Hindlimb muscle (tissue), 1 donor: ENCODE measurements at places on chromosomes 7 and 10.

DNA sequence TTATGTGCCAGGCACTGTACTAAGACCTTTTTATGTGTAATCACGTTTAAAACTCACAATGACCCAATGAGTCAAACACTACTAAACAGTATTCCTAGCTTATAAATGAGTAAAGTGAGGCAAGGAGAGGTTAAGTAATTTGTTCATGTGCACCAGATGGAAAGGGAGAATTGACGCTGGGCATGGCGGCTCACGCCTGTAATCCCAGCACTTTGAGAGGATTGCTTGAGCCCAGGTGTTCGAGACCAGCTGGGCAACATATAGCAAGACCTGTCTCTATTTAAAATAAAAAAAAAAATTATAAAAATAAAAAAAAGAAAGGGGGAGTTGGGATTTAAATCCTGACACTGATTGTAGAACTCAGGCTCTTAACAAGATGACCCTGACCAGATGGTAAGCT, 46.7 kb upstream of the DLG5 start:
- no peak for DNase-seq

- no peak for DNase-seq
These were observed 219.1 kb downstream of the TCERG1L start for GRCh38 chr10:131092386-131092785.

DNA sequence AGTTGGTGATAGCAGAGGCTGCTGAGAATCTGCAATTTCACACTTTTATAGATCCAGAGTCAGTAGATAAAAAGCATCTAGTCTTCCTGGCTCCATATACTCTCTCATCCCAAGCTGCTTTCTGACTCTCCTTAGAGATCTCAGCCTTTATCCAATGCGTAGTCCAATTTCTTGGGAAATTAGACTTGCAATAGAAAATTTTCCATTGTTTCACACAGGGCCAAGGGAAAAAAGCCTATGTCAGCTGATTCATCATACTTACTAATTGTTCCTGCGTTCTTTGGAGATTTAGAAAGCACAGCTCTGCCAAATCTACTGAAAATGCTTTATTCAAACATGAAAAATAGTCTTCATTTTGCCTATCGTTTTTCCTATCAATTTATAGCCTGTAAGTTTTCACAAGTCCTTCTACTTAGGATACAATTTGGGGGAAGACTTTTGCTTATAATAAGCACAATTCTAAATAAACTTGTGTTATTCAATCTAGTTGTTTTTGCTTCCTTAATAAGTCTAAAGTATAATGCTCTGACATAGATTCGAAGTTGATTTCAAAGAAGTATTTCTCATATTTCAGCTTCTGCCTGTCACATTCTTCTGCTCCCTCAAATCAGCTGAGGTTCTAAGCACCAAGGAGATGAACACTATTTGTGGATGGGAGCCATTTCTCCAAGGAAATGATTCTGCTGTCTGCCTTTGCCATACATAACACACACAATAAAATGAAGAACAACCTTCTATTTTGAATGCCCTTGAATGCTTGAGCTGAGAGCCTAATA, 165.4 kb downstream of the ADAM12 start:
- DNase-seq: peak; percentile 61

GRCh38 chr7:131312838-131313237, 14.8 kb upstream of the MKLN1 start:
- no peak for DNase-seq

- DNase-seq: no peak
These were observed 80.4 kb downstream of the EGFR start for GRCh38 chr7:55099066-55099820.

DNA sequence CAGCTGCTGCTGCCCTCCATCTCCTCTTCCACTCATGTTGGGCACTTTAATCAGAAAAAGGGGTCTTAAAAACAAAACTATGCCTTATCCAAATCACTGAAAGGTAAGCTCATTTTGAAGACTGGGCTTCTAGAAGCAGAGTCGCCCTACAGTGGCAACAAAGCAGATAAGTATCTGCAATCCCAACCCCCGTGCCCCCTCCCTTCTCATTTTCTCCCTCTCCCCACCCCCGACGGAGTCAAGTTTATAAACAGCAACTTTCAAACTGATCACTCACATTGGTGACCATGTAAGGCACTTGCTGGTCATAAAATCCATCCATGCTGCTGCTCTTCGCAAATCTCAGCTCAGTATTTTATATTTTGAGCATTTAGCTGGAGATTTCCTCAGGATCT, 738 bp downstream of the ETV1 start:
- peak; percentile 58 for DNase-seq

DNA sequence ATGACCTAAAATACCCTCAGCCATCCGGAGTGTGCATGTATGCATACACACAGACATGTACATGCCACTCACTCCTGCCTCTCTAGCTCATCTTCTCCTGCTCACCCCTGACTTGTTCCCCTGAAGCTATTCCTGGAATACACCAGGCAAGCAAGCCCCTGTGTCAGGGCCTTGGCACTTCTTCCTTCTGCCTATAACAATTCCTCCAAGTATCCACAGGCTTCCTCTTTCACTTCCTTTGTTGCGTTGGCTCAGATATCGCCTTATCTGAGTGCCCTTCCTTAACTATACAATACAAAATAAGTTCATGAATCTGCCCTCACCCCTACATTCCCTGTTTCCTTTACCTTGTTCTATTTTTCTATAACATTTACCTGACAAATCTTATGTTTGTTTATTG, 88.8 kb downstream of the NOD1 start:
- no peak for DNase-seq

GRCh38 chr7:6367701-6368211, 80.0 kb downstream of the DAGLB start:
- DNase-seq: no peak

- peak; percentile 38 for DNase-seq
These were observed 900.4 kb upstream of the AUTS2 start for GRCh38 chr7:68697796-68698280.

DNA sequence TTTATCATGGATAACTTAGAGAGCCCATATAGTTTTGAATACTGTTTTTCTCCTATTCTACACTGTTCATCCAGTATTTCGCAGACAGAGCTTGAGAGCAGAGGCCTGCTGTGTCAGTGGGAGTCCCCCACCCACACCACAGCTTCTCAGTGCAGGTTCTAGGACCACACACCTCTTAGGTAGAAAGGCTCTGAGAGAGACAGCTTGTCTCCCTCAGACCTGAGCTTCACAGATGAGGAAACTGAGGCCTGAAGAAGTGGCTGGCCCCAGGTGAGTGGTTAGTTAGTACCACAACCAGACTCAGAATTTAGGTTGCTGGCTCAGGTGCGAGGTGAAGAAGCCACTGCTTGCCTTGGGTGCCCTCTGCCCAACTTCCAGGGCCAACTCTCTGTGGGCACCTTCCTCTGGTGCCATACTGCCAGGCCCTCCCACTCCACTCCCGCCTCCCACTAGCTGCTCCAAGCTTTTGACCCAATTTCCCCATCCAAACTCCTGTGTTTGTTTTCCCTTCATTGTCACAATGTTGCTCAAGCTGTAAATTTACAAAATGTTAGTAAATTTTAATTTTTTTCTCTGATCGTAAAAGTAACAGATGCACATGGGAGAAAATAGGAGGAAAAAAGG, 7.6 kb upstream of the HILPDA start:
- no peak for DNase-seq
